A549 (cell line): ENCODE measurements at places on chromosomes 7 and 10.

GRCh38 chr7:72805526-72806494 is 22.2 kb downstream of the TYW1B start:
- DNase-seq, result no peak

DNA sequence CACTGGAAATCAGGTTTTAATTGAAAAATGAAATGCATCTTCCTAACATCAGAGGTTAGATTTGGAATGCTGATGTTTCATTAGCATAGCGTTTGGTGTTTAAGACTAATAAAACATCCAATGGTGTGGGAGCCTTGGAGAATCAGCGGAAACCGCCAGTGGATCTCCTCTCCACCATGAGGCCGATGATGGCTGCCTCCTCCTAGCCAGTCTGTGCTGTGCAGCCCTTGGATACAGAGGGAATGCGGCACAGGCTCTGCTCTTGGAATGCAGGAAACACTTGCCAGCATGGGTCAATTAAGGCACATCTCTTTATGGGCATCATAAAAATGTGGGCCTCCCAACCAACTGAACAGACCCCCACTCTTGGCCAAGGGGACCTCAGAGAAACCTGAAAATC is 259.9 kb downstream of the GLRX3 start:
- no peak for DNase-seq

- DNase-seq, result no peak
Observed at GRCh38 chr10:80485946-80486764, 32.0 kb downstream of the TSPAN14 start.

- no peak for DNase-seq
Observed at GRCh38 chr10:110574420-110574819, 6.9 kb downstream of the SMC3 start.

DNA sequence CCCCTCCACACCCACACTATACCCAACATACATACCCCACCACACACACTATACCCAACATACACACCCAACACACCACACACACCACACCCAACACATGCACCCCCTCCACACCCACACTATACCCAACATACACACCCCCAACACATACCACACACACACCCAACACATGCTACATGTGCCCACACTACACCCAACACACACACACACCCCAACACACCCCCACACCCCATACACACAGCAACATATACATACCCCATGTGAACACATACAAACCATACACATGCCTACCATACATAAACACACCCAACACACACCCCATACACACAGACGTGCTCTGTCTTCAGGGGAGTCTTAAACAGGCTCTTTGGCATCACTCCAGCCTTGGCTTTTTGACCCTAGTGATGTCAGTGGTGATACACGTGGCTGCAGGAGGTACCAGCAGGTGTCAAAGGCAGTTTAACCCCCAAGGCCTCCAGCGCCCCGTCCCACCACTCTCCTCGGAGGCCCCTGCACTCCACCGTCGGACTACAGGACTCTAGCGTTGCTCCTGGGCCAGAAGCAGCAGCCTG is 73.4 kb downstream of the HIPK2 start:
- no peak for DNase-seq

DNA sequence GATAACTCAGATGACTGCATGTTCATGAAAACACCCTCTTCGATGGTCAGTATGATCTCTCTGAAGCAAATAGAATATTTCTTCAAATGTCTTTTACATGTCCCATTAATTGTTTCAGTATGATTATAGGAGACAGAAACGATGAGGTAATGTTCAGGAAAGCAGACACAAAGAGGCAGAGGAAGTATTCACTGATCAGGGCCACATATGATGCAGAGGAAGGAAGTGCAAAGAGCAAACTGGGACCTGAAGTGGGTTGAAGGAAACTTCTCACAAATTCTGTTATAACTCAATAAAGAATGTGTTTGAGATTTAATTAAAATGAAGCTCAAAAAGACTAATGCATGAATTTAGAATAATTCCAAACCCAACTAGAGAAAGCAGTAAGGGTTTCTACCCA is 70.5 kb downstream of the TES start:
- no peak for DNase-seq

- no peak for DNase-seq
Observed at GRCh38 chr10:26467639-26468038, 29.5 kb downstream of the APBB1IP start.

DNA sequence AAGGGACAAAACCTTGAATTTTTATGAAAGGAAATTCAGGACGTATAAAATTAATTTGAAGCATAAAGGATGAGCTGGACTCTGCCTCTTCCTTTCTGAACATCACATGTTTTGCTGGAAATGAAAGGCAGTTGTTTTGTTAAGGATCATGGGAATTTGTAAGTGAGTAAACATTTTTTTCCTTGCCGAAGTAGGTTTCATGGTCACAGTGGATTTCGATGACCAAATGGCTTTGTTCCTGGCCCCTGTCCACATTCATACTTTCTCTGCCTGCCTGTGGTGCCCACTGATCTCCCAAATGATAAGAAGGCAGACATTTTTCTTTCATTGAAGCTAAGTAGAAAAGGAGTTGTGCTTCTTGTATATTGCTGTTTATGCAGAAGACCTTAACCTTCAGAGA is 104.2 kb downstream of the ARID5B start:
- DNase-seq, result no peak

DNA sequence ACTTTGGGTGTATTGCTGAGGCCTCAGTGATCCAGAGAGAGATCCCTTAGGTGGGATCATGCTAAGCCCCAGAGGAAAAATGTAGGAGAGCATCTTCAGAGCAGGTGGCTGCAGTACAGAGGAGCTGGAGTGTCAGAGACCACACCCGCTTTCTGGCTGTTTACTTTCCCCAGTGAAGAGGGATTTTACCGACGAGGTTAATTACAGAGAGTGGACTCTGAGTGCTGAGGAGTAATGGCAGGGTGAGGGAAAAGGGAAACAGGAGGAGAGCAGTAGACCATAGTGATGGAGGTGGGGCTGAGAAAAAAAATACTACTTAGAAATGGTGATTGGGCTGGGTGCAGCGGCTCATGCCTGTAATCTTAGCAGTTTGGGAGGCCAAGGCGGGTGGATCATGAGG is 43.3 kb upstream of the HBP1 start:
- DNase-seq, result no peak

- no peak for DNase-seq
Observed at GRCh38 chr7:284762-285722, 4.9 kb upstream of the FOXL3 start.

- DNase-seq, result no peak
Observed at GRCh38 chr10:114629824-114630730, 28.0 kb downstream of the ABLIM1 start.

- peak; percentile 8 for DNase-seq
Observed at GRCh38 chr7:18087026-18087686, 59.5 kb upstream of the PRPS1L1 start.

DNA sequence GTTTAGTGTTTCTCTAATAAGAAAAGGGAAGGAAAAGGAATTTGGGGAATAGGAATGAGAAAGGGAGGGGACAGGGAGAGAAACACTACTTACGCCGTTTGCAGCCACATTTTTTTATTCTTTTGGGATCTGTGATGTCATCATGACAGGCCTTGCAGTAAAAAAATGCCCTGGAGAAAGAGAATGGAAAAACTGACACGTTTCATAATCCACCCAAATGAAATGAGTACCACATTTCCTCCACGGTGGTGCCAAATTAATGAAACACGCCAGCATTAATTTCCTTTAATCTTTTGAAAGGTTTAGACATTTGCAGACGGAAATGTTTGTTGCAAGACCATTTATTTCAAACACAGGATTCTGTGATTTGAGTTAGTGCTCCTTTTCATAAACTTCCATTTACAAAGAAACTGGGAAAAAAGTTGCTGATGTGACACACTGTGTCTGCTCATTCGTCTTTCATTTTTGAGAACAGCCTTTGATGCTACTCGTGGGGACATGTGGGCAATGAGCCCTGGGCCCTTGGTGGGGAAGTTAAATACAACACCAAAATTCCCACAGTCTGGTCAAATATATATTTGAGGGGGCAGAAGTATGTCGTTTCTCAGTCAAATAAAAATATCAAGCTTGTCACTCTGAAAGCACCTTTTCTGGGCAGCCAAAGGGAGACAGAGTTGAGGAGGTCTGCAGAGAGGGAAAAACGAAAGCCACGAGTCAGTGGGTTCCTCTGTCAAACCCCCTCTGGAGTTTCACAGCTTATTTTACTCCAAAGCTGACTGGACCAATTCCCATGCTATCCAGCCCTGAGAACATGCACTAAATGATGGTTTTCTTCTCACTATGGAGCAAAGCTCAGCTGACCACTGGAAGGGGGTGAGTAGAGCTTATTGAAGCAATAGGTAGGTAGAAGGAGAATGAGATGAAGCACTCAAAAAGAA is 625.5 kb downstream of the KCNMA1 start:
- no peak for DNase-seq

DNA sequence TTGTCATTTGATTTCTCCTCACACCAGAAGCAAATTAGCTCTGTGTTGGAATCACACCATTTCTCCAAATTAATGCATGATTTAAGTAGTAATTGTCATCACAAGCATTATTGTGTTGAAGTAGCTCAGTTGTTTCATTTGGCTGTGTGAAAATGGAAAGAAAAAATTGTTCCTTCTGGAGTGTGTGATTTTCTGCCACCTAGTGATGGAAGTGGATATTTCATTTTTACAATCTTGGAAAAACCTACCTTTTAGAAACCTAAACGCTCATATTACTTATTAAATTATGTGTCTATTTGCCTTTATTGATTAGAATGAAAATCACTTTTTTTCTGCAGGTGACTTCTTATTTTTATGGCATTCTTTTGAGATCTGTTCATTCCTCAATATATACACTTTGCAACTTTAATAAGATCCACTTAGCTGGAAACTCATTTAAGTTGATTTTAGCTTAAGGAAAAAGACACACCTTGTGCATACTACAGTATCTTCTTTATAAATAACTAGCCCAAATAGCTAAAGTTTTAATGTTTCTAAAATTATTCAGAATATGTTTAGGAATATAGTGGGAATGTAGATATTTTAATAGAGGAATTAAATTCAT is 50.0 kb downstream of the SRI start:
- peak; percentile 11 for DNase-seq

DNA sequence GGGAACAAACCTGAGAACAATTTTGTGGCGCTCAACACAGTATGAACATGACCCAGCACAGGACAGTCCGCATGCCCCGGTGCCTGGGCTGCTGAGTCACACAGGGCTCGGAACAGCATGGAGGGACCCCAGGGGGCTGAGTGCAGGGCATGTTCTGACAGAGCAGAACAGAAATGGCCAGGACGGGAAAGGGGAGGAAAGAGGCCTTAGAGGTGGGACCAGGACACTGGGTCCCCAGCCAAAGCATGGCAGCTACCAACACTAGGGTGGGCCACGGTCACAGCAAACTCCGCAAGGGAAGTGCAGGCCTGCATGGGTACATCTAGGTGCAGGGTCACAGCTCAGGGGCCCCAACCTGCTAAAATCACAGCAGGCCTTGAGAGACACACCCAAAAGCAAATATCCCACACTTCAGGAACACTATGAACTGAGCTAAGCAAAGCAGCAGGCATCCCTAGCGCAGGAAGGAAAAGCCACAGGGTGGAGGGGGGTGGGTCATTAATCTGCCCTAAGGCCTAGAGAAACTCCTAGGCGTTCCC is 5.6 kb downstream of the IMPDH1 start:
- no peak for DNase-seq

DNA sequence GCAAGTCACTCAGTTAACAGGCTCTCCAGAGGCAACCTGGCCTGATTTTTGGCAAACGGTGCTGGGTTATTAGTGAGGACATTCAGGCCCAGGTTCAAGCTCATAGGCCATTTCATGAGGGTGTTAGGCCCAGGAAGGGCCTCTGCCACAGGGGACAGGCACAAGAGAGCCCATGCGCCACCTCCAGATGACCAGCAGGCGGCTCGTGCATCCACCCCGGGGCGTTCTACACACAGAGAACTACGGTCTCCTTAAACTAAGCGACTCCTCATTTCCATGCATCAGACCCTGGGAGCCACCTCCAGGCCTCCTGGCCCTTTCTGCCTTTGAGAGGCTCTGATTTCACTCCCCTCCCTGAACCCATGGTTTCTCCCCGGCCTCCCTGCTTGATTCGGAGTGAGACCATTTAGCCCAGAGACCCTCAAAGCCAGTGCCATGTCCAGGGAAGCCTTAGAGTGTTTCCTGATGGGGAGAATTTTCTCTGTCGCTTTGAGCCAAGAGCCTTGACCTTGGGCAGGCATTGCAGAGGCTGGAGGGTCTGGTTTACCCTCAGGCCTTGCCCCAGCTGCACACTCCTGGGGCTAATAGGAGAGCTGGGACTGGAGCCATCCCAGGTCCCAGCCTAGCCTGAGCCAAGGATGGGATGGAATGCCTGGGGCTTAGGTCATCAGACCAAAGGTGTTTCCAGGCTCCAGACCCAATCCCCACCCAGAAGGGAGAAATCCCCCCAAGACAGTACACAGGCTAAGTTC is 188.0 kb downstream of the GRID1 start:
- peak; percentile 44 for DNase-seq

DNA sequence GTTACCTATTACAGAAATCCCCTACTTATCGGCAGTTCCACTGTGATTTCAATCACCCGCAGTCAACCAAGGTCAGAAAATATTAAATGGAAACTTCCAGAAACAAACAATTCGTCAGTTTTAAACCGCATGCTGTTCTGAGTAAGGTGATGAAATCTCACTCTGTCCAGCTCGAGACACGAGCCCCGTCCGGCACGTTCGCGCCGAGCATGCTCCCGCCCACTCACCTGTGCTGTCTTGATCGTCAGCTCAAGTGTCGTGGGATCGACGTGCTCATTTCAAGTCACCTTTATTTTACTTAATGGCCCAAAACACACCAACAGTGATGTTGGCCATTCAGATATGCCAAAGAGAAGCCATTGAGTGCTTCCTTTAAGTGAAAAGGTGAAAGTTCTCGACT is 21.2 kb downstream of the ESYT2 start:
- DNase-seq, result no peak

DNA sequence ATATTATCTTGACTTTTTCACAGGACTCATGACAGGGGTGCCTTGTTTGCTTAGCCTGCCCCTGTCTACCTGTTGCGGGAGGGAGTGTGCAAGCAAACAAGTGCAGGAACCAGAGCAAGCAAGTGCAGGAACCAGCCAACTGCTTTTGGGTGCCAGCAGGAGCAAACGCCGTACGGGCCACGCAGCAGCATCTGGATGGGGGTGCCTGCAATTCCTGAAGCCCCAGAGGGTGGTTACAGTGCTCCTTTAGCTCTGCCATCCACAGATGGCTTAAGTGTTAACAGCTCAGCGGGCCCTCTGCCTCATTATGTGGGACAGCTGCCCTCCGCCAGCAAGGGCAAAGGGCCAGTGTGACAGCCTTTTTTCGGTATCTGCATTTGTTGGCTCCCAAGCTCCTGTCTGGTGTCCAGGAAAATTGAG is 83.5 kb downstream of the MICU1 start:
- DNase-seq, result no peak

GRCh38 chr7:132097550-132098134 is 478.6 kb downstream of the PLXNA4 start:
- no peak for DNase-seq

- no peak for DNase-seq
Observed at GRCh38 chr10:131609176-131609575, 291.6 kb upstream of the PPP2R2D start.
